AG09319 (cell line): ENCODE measurements at places on chromosomes 5 and 9.

GRCh38 chr9:33329117-33329563 lies 38.8 kb downstream of the NFX1 start:
- DNase-seq = peak; percentile 59

GRCh38 chr9:107906074-107906473 lies 416.5 kb upstream of the KLF4 start:
- DNase-seq = no peak

GRCh38 chr9:134242706-134243105 lies 78.3 kb upstream of the RNU6ATAC start:
- no peak for DNase-seq

DNA sequence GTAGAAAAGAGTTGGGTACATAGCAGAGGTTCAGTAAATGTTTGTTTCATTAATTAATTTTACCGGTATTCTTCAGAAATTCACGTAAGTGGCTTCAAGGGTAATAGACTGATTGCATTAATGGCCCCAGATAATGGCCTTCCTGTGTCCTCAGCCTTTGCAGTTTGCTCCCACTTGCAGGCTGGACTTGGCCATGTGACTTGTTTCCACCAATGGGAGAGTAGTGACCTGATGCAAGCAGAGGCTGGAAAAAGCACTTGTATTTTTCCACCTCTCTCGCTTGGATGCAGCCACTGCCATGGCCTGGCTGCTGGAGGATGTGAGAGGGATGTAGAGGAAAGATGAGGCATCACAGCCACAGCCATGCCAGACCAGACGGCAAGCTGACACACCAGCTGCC lies 480.9 kb downstream of the CDK5RAP2 start:
- no peak for DNase-seq

- no peak for DNase-seq
These were observed 15.5 kb upstream of the BNC2 start for GRCh38 chr9:16885931-16886330.

GRCh38 chr9:127780126-127780885 lies 1.8 kb upstream of the SH2D3C start:
- no peak for DNase-seq

DNA sequence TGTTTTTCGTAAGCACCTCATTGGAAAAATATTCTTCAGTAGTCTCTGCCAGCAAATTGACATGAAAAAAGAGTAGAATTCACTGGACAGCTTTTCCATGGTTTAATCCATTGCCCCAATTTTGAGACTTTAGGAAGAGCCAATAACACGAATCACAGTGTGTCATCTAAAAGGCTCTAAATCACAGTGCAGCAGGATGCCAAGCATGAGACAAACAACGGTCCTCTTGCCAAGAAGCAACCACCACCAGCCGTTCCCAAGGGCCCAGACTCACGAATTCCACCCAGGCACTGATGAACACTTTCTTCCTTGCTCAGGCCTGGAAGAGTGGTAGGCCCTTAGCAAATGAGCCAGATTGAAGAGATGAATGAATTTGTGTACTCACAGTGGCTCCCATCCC lies 18.3 kb upstream of the IRX4 start:
- DNase-seq = no peak
